ENCODE measurements at places on chromosomes 13 and 19.

- DNase-seq: no peak
Observed at GRCh38 chr19:52542984-52543664, 15.7 kb downstream of the ZNF808 start.

DNA sequence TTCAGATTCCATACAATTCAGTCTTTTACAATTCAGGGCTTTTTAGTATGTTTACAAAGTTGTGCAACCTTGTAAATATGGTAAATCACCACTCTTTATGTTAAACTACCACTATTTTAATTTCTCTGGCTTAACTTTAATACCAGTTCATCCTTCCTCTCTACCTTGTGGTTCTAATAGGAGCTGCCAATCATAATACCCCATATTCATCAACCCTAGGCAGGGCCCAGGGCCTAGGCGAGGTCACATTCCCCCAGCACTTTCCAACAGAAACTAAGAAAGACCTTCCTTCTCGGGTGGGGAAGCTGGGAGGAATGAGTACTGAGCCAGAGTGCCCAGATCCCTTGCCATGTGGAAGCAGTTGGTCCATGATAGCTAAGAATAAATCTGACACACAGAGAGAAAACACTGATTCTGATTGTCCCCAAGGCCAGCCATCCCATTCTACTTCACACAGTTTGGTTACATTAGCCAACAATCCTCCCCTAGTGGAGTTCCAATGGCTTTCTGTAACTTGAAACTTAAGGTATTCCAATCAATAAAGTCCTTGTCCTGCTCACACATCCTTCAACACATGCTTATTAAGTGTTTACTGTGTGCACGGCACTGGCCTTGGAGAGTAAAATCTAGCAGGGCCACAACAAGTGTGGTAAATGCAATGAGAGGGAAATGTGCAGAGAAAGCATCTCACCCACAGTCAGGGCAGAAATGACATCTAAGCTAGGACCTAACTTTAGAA lies 76.8 kb downstream of the NUFIP1 start:
- no peak for DNase-seq

DNA sequence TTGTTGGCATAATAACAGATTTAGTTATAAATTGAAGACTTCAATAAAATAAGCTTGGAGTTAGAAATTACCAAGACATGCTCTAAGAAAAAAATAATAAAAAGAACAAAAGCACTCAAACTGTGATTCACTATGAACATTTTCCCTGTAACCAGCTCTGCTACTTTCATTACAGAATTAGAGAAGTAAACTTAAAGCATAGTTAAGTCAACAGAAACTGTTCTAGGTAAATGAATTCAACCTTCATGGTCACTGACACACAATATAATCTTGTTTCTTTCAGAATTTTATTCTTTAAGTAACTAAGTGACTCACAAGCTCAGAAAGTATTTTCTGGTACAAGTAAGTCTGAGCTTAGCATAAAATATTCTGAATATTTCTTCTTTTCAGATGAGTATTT lies 136.3 kb downstream of the KLF5 start:
- DNase-seq: peak; percentile 70

DNA sequence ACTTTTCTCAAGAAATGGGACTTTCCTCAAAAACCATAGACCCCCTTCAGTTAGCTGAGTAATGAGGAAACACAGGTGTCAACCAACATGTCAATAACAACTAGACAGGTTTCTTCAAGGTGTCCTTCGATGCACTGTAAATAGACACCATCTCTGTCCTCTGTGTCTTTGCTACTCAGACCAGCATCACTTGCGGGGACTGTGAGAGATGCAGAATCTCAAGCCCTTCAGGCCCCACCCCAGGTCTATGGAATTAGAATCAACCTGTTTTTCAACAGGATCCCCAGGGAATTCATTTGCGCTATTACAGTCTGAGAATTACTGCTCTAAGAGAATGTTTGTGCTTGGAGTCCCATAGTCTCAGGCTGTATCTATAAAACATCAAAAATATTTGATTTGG lies 469.9 kb downstream of the COG6 start:
- DNase-seq: no peak

DNA sequence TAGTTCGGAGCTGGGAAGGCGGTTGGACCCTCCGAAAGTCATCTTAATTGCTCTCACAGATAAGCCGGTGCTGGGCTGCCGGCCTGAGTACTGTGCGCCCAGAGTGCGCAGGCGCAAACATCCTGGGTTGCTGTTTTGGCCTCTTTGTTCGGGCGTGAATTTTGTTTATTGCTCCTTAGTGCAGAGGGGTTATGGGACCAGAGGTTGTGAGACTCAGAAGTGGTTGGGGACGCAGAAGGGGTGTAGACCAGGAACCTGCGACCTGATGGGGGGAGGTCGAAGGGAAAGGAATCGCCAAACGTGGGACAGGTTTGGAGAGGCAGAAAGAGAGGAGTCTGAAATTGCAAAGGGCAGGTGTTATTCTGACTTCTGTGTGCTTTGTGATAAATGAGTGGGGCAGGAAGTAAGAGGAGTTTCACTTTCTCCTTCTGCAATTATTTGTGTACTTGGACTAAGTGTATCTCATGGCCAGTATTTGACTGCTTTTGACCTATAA lies 607 bp upstream of the ZNF566 start:
- no peak for DNase-seq

- no peak for DNase-seq
Observed at GRCh38 chr13:95385798-95386197, 84.5 kb upstream of the ABCC4 start.

GRCh38 chr13:30730526-30730925 lies 4.8 kb upstream of the ALOX5AP start:
- DNase-seq: no peak

GRCh38 chr13:112714376-112715174 lies 24.7 kb downstream of the ATP11A start:
- no peak for DNase-seq

DNA sequence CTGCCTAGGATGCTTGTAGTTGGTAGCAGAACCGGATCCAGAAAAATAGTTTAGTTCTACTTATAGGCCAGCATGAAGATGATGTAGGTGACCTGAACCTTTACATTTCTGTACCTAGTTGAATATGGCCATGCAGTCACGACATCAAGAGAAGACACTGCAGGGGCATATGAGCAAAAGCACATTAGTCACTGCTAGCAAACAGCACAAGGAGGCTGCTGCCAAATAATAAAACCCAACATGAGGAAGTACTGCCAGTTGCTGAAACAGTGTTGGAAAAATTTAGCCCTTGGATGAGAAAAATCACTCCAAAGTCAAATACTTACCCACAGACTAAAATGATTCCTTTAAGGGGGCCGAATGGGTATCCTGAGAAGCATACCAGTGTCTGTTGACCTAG lies 20.8 kb downstream of the ERICH6B start:
- no peak for DNase-seq

- no peak for DNase-seq
Observed at GRCh38 chr19:29271911-29272310, 59.0 kb upstream of the UQCRFS1 start.

- no peak for DNase-seq
Observed at GRCh38 chr19:34269489-34269888, 15.1 kb downstream of the GARRE1 start.

DNA sequence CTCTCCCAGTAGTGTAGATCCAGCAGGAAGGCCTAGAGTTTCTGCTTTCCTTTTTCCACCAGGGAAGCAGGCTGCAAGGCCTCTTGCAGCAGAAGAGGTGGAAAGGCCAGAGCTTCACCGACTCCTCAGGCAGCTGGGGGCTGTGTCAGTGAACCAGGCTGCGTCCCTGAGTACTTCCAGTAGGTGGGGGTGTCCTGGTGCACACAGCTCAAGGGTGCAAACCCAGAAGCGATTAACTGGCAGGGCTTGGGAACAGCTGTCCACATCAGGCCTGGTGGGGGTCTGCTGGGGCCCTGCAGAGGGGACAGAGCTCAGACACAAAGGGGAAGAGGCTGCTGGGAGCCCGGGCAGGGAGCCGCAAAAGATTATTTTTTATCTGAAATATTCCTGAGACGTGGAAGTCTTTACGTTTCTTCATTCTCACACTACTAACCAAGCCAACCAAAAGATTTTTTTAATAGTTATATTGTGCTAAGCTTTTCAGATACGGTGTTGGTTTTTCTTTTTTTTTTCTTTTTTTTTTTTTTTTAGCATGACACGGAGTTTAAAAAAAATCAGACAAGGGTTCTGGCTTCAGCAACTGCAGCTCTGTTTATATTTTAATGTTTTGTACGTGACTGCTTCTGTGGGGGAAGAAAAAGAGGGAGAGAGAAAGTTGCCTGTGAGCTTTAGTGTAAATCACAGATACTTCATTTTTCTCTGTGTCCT lies 11.0 kb downstream of the TSHZ3 start:
- DNase-seq: peak; percentile 21

DNA sequence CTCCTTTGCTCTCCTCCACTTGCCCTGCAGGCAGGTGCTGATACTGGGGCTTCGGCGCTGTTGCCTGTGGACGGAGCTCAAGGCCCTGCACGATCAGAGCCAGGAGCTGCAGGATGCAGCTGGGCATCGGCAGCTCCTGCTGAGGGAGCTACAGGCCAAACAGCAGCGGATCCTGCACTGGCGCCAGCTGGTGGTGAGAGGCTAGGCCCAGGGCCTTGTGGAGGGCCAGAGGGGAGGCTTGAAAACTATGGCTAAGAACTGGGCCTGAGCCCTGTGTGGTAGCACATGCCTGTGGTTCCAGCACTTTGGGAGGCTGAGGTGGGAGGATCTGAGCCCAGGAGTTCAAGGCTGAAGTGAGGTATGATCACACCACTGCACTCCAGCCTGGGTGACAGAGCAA lies 6.3 kb downstream of the HAUS5 start:
- DNase-seq: no peak

DNA sequence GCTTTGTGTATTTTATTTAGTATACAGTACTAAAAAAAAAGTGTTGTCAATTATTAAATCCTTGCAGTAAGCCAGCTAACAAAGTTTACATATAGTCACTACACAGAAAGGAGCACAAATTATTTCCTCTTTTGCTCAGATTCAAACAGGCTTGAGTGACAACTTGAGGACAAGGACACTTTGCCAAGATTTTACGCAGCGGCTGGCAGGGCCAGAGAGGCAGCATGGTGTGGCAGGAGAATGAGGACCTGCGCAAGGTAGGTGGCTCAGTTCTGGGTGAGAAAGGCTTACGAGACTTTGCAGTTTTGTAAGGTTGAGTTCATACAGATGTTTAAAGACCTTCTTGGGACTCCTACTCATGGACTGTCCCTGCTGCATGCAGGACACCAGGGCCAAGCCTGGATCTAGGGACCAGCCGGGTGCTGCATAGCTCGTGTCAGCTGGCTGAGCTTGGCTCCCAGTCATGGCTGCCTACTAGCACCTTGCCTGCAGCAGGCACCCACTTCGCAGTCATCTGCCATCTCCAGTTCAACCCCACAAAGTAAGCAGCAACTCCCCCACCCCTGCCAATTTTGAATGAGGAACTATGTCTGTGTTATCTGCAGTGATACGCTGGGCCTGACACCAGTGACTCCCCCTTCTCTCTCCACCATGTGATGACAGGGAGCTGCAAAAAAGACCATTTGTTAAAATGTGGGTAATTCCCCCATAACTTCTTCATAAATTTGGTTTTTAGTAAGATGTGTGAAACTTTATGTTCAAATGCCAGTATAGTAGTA lies 3.7 kb upstream of the TUBA3C start:
- DNase-seq: no peak

DNA sequence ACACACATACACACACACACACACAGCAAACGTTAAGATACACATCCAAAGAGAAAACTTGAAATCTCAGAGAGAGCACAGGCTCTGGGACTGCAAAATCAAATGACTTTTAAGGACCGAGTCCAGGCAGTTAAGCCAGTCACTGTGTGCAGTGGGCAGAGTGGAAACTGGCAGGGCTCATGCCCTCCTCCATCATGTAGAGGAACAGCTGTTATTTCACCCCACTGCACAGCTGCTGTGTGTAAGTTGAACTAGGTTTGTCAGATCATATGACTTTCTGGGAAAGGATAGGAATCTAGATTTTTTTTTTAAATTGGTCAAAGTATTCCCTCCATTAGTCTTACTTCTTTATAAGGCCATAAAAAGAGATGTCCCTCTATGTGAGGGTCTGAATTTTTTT lies 1002.1 kb downstream of the UQCRFS1 start:
- DNase-seq: no peak

DNA sequence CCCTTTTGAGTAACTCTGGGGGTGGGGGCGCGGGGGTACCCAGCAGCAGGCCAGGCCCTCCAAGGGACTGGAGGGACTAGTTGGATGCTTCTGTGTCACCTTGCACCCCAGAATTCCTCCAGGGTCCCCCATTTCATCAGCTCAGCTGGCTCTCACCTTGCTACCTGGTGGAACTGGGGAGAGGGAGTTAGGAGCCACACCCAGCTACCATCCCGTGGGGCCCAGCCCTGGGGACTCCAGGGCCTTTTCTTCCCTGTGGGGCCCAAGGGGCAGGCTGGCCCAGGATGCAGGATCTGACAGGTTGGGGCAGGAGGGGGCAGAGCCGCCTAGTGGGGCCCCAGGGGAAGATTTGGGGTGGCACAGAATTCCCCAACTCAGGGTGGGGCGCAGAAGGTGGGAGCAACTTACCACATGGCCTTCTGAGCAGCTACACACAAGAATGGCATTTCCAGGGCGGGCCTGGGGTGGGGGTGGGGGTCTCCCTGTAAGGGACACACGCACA lies 32.8 kb upstream of the NANOS3 start:
- peak; percentile 55 for DNase-seq

DNA sequence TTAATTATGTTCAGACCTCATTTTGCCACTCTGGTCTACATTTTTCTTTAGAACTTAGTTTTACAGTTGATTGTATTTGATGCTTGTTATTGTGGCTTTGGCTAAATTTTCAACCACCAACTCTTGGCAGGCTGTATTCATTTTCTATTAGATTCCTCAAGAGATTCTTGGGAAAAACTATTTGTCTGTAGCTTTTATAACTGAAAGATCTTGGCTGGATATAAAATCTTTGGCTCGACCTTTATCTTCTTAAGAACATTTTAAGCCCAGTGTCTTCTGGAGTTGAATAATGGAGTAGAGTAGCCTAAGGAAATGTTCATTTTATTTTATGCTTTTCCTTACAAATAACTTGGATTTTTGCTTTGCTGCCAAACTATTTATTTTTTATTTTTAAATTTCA lies 848.5 kb downstream of the PCDH17 start:
- no peak for DNase-seq

GRCh38 chr13:67642657-67643056 lies 412.5 kb upstream of the PCDH9 start:
- DNase-seq: no peak

- DNase-seq: no peak
Observed at GRCh38 chr19:2039959-2040646, 10.9 kb downstream of the MKNK2 start.

DNA sequence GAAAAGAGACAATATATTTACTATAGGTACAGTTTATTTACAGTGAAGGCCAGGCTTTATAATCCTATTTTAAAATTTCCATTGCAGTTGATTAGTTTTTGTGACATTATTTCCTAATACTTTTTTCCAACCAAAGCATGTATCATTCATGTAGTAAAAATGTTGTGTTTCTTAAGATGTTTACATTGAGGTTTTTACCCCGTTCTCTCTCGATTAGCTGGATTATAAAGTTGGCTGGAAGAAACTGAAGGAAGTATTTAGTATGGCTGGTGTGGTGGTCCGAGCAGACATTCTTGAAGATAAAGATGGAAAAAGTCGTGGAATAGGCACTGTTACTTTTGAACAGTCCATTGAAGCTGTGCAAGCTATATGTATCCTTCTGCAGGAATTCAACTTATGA lies 21.2 kb downstream of the HNRNPM start:
- DNase-seq: no peak
